ENCODE measurements at places on chromosomes 3 and 15. TPM values are rescaled to one million over a fixed set of nuclear protein-coding genes. Genes with fewer than 3 reads are reported as not detected.

DNA sequence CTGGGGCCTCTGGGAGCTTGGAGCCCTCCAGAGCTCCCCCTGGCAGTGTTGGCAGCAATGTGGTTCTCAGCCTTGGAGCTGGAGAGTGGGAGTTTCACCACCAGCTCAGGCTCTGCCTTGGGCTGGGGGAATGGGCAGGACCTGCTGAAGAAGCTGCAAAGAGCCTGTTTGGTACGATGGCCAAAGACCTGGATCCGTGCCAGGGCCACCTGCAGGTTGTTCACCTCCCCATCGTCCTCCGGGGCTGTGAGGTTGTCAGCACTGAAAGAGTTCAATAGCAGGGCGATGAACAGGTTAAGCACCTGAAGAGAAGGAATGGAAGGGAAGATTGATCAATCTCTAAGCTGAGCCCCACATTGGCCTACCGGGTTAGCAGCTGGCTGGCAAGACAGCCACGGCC is 77.3 kb upstream of the SCN5A start:
- no peak overlapping the region for H3K4me3 ChIP-seq
- H3K27me3 ChIP-seq: no peaks in the 10 kb centered on the region
- H3K4me1 ChIP-seq: peaks cover 6% of the 10 kb centered on the region
- no peak overlapping the region for H3K27ac ChIP-seq
- H3K36me3 ChIP-seq: no peaks in the 10 kb centered on the region
- DNase-seq: no peak

- no peaks in the 10 kb centered on the region for H3K4me1 ChIP-seq
- H3K27ac ChIP-seq: no peak overlapping the region
- H3K36me3 ChIP-seq: no peaks in the 10 kb centered on the region
- H3K4me3 ChIP-seq: no peak overlapping the region
- H3K27me3 ChIP-seq: no peaks in the 10 kb centered on the region
Measured at GRCh38 chr3:33980252-33980651, 181.8 kb downstream of the PDCD6IP start.

DNA sequence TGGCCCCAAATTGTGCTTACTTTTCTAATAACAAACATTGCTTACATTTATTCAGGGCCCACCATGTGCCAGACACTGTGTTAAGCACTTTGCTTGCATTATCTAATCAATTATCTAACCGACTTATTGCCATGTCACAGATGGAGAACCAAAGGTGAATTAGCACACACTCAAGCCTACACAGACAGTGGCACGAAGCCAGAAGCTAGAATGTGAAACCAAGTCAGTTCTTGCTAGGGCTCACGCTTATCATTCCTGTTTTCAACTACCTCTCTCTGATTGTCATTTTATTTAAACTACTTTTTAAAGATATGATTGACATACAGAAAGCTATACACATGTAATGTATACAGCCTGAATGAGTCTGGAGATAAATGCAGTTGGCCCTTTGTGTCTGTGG is 215.7 kb upstream of the CFAP20DC start:
- DNase-seq: no peak
- no peak overlapping the region for H3K27ac ChIP-seq
- H3K4me3 ChIP-seq: no peak overlapping the region

DNA sequence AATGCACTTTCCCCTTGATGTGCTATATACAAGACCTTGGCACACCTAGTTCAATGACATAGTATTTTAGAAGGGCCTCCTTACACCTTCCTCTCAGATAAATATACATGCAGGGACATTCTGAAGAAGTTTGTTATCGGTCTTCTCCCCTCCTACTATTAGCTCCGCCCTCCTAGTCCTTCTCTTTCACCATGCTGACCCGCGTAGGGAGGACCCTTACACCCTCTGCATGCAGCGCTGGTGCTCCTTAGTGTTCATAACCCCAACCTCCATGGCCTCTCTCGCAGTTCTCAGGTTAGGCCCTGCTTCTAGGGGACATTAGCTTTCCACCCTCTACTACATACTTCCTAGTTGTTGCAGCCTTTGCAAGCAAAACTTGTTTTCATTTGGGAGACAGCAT is 146.4 kb downstream of the PGPEP1L start:
- H3K4me3 ChIP-seq: no peak overlapping the region
- DNase-seq: no peak
- no peak overlapping the region for H3K27ac ChIP-seq
- peaks cover 10% of the 10 kb centered on the region for H3K4me1 ChIP-seq

GRCh38 chr3:154745122-154745521 is 315.1 kb upstream of the GPR149 start:
- H3K27ac ChIP-seq: no peak overlapping the region
- DNase-seq: no peak
- no peaks in the 10 kb centered on the region for H3K36me3 ChIP-seq
- H3K4me1 ChIP-seq: no peaks in the 10 kb centered on the region
- no peaks in the 10 kb centered on the region for H3K27me3 ChIP-seq

WDR93 gene
- total RNA-seq: not detected

DNA sequence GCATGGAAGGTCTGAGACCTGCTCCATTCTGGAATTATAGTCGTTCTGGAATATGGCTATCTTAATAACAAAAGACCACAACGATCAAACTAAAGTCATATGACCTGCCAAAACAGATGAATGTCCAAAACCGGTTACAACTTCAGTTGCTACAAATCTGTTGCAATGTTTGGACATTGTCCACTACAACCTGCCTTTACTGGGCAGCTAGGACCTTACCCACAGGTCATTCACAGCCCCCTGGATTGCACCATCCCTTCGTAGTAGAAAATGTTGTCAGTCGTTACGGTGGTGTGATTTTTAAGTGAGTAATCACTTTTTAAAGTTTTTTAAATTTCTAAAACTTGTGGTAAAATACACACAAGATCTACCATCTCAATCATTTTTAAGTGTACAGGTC is 22.5 kb upstream of the SRGAP3 start:
- no peak for DNase-seq
- H3K36me3 ChIP-seq: no peaks in the 10 kb centered on the region

DNA sequence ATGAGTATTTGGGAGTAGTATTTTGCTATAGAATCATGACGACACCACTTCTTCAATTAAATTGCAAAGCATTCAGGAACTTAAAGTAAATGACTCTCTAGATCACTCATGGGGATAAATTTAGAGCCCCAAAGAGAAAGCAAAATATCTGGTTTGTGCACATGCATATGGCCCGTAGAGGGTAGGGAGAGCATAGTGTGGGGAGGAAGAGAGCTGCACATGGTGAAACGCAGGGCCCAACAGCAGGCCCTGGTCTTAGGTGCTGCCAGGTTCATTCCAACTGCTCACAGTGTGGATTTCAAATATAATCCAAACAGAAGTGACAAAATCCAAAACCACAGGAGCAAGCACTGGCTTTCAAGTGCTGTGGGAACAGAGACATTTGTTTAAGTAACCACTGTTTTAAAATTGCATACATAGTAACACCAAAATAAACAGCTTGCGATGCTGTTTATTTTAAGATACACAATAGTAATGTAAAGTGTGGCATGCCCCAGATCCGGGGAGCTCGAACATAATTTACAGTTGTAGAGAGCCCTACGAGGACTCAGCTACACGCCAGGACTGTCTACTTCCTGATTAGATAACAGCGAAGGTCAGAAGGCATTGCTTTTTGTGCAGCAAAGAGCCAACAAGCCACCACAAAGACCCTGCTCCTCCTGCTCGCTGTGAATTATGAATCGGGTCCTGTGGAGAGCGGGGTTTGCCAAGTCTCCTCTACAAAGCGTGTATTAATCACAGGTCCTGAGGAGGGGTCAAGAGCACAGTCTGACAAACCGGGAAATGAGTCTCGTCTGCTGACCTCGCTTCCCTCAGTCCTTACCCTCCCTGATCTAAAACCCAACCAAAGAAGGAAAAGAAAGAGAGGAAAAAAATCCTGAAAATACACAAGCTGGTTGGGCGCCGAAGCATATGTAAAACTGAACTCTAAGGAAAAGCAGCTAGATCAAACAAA is 80.6 kb downstream of the MEIS2 start:
- H3K36me3 ChIP-seq: no peaks in the 10 kb centered on the region
- DNase-seq: no peak
- no peaks in the 10 kb centered on the region for H3K27me3 ChIP-seq
- H3K4me1 ChIP-seq: no peaks in the 10 kb centered on the region
- H3K27ac ChIP-seq: no peak overlapping the region

AHSG gene
- total RNA-seq: not detected

DNA sequence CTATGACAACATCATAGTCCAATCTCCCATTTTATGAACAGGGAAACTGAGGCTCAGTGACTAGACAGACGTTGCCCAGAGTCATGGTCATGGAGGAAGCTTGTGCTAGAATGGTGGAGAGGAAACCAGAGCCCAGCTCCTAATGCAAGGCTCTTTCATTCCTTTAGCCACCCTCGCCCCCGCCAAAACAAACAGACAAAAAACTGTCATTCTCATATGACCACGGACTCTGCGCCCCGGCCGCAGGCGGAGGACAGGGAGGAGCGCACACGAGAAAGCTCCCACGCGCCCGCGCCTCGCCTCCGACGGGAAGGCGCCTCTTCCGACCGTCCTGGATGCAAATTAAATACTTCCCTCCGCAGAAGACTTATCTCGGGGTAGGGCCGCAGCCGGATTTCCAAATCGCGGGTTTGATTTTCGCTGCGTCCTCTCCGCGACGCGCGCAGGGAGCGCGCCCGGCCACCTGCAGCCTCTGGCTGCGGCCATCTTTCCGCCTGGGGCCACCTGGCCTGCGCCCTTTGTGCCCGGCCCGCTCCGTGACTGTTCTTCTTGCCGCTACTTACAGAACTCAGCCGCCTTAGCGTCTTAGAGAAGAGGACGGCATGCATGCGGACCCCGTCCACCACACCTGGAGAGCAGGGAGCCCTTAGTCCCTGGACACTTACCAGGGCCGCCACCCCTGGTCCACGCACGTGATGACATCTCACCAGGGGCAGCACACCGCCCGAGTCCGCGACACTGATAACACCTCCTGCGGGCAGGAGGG is 670 bp upstream of the ATP13A3 start:
- peak overlapping the region; percentile 90 for H3K4me3 ChIP-seq
- H3K36me3 ChIP-seq: peaks cover 10% of the 10 kb centered on the region
- no peak for DNase-seq
- peaks cover 6% of the 10 kb centered on the region for H3K4me1 ChIP-seq
- H3K27ac ChIP-seq: no peak overlapping the region
- H3K27me3 ChIP-seq: no peaks in the 10 kb centered on the region

DNA sequence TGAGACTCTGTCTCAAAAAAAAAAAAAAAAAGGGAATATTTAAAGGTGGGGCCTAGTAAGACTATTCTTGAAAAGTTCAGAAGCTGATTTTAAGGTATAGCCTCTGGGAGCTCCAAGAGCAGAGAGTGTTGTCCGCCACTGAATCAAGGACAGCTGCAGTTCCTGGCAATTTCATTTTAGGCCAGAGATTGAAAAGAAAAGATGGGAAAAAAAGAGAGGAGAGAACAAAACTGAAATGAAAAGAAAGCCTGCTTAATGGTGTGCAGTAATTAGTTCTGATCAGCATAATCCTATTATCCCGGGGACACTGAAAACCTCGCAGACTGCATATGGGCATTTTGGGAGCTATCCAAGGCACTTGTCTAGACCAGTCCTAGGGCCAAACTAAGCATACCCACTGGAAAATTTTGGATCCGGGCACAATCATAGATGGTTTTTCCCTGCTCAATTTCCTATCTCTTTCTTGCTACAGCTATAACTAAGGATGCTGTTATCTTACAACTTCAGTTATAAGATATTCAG is 43.2 kb downstream of the EHHADH start:
- H3K27me3 ChIP-seq: no peaks in the 10 kb centered on the region
- no peaks in the 10 kb centered on the region for H3K36me3 ChIP-seq
- no peak overlapping the region for H3K4me3 ChIP-seq
- DNase-seq: no peak

TRANK1 gene
- 0.12 TPM for total RNA-seq

GPR62 gene
- total RNA-seq: not detected

DNA sequence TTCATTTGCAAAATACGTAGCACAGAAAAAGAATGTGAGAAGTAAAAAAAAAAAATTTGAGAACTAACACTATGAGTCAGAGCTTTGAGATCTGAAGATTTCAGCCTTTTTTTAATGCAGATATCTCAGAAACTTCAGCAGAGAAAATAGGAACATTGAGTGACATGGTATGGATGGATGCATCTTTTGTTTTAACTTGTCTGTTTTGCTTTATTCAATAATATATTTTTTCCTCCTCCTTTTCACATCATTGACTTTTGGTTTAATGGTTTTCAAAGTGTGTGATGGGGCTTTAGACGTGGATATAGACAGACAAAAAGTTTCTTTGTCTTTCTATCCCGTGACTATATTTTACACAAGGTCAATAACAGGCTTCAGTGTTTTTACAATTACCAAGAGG is 426.7 kb upstream of the FRG2C start:
- no peaks in the 10 kb centered on the region for H3K27me3 ChIP-seq
- no peaks in the 10 kb centered on the region for H3K36me3 ChIP-seq
- no peak for DNase-seq
- H3K27ac ChIP-seq: no peak overlapping the region
- no peaks in the 10 kb centered on the region for H3K4me1 ChIP-seq
- no peak overlapping the region for H3K4me3 ChIP-seq

DNA sequence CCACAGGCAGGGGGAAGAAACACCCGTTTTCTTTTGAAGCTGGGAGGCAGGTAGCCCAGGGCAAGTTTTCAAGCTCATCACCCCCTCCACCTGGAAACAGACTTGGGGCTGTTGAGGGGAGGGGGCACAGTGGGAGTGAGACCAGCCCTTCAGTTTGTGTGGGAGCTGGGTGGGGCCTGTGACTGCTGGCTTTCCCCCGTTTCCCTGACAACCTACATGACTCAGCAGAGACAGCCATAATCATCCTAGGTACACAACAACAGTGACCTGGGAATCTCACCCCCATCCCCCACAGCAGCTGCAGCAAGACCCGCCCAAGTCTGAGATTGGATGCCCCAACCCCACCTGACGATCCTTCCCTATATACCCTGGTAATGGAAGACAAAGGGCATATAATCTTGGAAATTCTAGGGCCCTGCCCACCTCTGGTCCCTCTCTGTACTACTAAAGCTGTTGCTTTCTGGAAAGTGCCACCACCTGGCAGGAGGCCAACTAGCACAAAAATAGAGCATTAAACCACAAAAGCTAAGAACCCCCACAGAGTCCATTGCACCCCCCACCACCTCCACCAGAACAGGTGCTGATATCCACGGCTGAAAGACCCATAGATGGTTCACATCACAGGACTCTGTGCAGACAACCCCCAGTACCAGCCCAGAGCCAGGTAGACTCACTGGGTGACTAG is 422.2 kb upstream of the SGO1 start:
- H3K27ac ChIP-seq: no peak overlapping the region
- DNase-seq: peak; percentile 6
- no peaks in the 10 kb centered on the region for H3K4me1 ChIP-seq
- H3K4me3 ChIP-seq: no peak overlapping the region
- H3K36me3 ChIP-seq: no peaks in the 10 kb centered on the region

- no peaks in the 10 kb centered on the region for H3K36me3 ChIP-seq
- no peak for DNase-seq
- no peak overlapping the region for H3K4me3 ChIP-seq
- no peaks in the 10 kb centered on the region for H3K4me1 ChIP-seq
Measured at GRCh38 chr3:18238332-18238731, 186.8 kb downstream of the SATB1 start.
